ENCODE measurements at places on chromosomes 6 and 20. TPM values are rescaled to one million over a fixed set of nuclear protein-coding genes. Genes with fewer than 3 reads are reported as not detected.

GRCh38 chr6:127177923-127178231 lies 59.4 kb downstream of the RSPO3 start:
- H3K36me3 ChIP-seq: no peaks in the 10 kb centered on the region
- H3K4me1 ChIP-seq: no peaks in the 10 kb centered on the region
- no peak overlapping the region for H3K4me3 ChIP-seq
- H3K27ac ChIP-seq: no peak overlapping the region

GRCh38 chr6:23927935-23928334 lies 198.1 kb upstream of the NRSN1 start:
- H3K36me3 ChIP-seq: no peaks in the 10 kb centered on the region
- H3K4me3 ChIP-seq: no peak overlapping the region
- no peak overlapping the region for H3K27ac ChIP-seq

DNA sequence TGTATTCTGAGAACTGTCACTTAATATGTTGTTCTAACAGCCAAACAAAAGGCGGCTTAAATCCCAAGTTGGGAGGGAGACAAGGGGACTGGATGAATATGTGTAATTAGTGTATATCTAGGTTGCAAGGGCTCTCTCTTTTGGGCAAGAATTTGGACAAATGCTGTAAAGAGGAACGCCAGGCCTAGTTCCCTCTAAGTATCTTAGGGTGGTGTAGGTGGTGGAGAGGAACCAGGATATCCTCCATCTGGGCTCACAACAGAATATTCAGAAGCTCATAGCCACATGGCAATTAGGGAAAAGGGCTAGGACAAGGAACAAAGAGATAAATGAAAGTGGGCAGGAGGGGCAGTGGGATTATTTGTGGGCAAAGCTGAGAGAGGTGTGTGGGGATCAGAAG lies 149.5 kb downstream of the LRFN2 start:
- no peak overlapping the region for H3K4me3 ChIP-seq
- H3K4me1 ChIP-seq: peaks cover 9% of the 10 kb centered on the region
- no peak for DNase-seq
- H3K27me3 ChIP-seq: no peaks in the 10 kb centered on the region
- no peaks in the 10 kb centered on the region for H3K36me3 ChIP-seq

- no peak overlapping the region for H3K27ac ChIP-seq
- DNase-seq: no peak
- H3K27me3 ChIP-seq: no peaks in the 10 kb centered on the region
- H3K4me3 ChIP-seq: no peak overlapping the region
- no peaks in the 10 kb centered on the region for H3K4me1 ChIP-seq
- no peaks in the 10 kb centered on the region for H3K36me3 ChIP-seq
Measured at GRCh38 chr20:38243709-38244020, 16.9 kb downstream of the KIAA1755 start.

DNA sequence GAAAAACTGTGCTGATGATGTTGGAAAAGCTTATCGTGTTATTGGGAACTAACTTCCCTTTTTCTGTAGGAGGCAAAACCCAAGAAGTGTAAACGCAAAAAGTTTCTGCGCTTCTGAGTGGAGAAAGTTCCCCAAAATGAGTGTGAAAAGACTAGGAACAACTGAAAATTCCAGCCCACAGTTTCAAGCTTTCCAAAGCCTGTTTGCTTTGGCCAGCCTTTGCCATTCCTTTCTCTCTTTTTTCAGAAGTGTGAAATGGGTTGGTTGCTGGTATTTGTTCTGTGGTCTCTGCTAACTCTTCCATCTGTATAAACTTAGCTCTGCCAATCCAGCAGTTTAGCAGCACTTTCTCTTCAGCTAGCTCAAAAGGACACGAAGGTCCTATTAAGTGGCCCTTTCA lies 491.3 kb downstream of the MAFB start:
- peaks cover 13% of the 10 kb centered on the region for H3K4me1 ChIP-seq
- no peak for DNase-seq
- H3K27ac ChIP-seq: no peak overlapping the region
- H3K27me3 ChIP-seq: no peaks in the 10 kb centered on the region
- no peak overlapping the region for H3K4me3 ChIP-seq

GRCh38 chr6:96795481-96795880 lies 41.8 kb downstream of the GPR63 start:
- H3K36me3 ChIP-seq: no peaks in the 10 kb centered on the region
- H3K27ac ChIP-seq: peak overlapping the region; percentile 74
- peak; percentile 54 for DNase-seq
- no peak overlapping the region for H3K4me3 ChIP-seq
- no peaks in the 10 kb centered on the region for H3K27me3 ChIP-seq
- peaks cover 19% of the 10 kb centered on the region for H3K4me1 ChIP-seq

DNA sequence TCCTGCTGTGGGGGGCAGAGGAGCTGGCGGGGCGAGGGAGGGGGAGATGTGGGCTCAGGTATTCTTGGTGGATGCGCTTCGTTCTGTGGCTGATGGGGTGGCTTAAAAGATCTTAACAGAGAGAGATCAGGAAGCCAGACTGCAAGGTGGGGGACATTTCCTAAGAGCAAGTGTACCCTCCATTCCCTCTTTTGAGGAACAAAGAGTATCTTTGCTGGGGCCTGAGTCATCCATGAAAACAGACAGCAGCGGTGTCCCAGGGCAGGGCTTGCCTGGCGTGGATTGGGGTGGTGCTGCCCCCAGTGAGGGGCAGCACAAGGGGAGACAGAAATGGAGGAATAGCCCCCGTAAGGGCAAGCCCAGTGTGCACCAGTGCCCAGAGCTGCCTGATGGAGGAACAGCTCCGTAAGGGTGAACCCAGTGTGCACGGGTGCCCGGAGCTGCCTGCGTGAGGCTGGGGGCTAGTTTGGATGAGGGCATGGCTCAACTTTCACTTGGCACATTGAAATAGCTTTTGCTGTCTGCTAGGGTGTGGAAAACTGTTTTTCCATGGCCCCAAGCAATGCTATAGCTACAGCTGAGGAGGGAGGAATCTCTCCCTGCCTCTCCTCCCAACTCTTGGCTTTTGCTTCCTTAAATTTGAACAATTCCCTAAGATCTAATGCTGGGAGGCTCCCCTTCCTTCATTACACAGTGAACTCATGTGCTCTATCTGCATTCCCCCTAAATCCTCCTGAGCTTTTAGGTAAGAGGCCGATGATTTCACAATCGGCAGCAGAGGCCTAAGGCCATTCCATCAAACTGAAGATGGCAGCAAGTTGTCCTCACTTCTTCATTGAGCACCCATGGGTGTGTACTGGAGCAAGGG lies 12.9 kb downstream of the MAPK13 start:
- no peak overlapping the region for H3K27ac ChIP-seq
- H3K4me3 ChIP-seq: no peak overlapping the region
- no peaks in the 10 kb centered on the region for H3K27me3 ChIP-seq

GRCh38 chr6:7237653-7238188 lies 75.3 kb downstream of the SSR1 start:
- DNase-seq: no peak
- peaks cover 12% of the 10 kb centered on the region for H3K4me1 ChIP-seq
- no peak overlapping the region for H3K4me3 ChIP-seq
- no peaks in the 10 kb centered on the region for H3K36me3 ChIP-seq

DNA sequence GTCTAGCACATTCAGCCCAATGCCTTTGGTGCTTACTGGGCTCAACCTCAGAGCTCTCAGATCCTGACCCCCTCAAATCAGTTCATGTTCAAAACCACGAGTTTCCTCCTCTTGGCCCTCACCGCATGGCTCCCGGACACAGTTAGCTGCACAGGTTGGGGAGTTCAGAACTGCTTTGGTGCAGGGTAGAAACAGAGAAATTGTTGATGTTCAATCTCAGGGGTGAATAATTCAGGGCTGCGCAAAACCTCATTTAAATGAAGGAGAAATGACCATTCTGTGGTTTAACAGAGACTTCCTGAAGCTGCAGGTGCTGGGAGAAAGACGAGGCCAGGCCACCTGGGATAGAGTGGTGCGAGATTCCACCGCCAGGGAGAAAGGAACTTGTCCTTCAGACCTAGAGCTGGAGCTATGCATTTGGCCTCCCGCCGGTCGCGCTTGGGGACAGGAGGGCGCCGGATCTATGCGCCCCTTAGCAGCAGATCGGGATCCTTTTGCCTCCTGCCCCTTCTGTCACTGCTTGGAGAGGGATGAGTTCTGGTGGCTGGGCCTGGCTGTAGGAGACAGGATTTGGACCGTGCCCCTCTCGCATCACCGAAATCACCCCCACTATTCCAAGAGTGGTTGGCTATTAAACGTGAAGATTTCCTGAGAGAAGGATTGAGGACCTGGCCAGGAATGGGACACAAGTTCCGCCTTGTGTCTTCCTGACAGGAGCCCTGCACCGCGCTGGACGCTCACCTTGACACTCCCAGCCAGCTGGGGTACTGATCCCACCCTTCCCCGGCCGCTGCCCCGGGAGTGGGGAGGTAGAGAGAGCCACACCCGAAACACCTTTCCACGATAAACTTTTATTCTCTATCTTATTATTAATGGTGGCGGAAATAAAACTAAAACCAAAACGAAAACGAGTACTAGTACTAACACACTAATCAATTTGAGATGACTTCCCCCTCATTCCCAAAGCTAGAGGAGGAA lies 767 bp upstream of the PAX1 start:
- H3K4me3 ChIP-seq: no peak overlapping the region
- peaks cover 8% of the 10 kb centered on the region for H3K4me1 ChIP-seq
- H3K27ac ChIP-seq: no peak overlapping the region
- peak; percentile 35 for DNase-seq
- peaks cover 100% of the 10 kb centered on the region for H3K27me3 ChIP-seq
- H3K36me3 ChIP-seq: no peaks in the 10 kb centered on the region

GRCh38 chr20:35768731-35769664 lies 2.8 kb upstream of the PHF20 start:
- no peaks in the 10 kb centered on the region for H3K36me3 ChIP-seq
- peaks cover 16% of the 10 kb centered on the region for H3K4me1 ChIP-seq
- DNase-seq: peak; percentile 79
- no peak overlapping the region for H3K4me3 ChIP-seq

GRCh38 chr6:166541876-166542579 lies 44.5 kb downstream of the RAMACL start:
- H3K36me3 ChIP-seq: no peaks in the 10 kb centered on the region
- H3K27ac ChIP-seq: no peak overlapping the region
- H3K4me1 ChIP-seq: no peaks in the 10 kb centered on the region
- no peaks in the 10 kb centered on the region for H3K27me3 ChIP-seq
- H3K4me3 ChIP-seq: no peak overlapping the region

GRCh38 chr20:58942549-58942948 lies 38.5 kb upstream of the NELFCD start:
- no peaks in the 10 kb centered on the region for H3K36me3 ChIP-seq
- H3K4me3 ChIP-seq: no peak overlapping the region
- no peak for DNase-seq
- H3K27me3 ChIP-seq: no peaks in the 10 kb centered on the region
- no peaks in the 10 kb centered on the region for H3K4me1 ChIP-seq
- H3K27ac ChIP-seq: no peak overlapping the region

GRCh38 chr20:4775322-4776078 lies 53.8 kb downstream of the PRND start:
- H3K4me3 ChIP-seq: no peak overlapping the region
- H3K27me3 ChIP-seq: no peaks in the 10 kb centered on the region
- H3K27ac ChIP-seq: no peak overlapping the region
- no peaks in the 10 kb centered on the region for H3K4me1 ChIP-seq
- no peaks in the 10 kb centered on the region for H3K36me3 ChIP-seq
- DNase-seq: no peak

DNA sequence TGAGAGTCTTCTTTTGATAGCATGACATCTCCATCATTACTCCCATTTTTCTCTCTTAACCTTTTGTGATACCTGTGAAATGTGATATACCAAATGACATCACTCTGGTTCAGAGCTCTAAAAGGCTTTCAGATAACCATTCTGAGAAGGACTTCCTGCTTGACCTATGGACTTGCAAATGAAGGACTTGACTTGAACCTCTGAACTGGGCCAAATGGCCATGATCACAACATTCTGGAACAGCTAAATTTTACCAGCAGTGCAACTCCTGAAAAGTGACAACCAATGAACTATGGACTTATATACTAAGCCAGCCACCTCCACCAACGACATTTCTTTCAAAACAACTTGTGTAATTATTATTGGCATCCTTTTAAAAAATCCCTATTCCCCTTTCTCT lies 1085.8 kb upstream of the CITED2 start:
- H3K27ac ChIP-seq: no peak overlapping the region
- no peaks in the 10 kb centered on the region for H3K36me3 ChIP-seq
- H3K4me1 ChIP-seq: peaks cover 3% of the 10 kb centered on the region
- no peak overlapping the region for H3K4me3 ChIP-seq
- no peak for DNase-seq
- no peaks in the 10 kb centered on the region for H3K27me3 ChIP-seq

DNA sequence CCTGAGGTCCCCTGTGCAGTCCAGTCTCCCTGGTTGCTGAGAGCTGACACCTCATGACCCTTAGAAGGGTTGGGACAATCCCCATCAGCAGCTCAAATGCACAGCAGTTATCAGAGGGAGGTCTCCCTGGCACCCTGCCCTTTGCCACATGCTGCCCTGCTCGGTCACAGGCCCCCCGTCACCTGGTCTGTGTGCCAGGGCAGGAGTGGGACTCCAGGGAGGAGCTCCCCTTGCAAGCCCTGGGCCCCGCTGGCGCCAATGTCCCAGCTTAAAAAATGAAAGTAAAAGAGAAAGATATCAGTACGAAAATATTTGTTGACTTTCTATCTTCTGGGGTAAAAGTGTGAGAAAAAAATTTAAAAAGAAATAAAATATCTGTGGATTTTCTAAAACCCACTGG lies 68.1 kb upstream of the SLC22A16 start:
- DNase-seq: no peak
- no peak overlapping the region for H3K4me3 ChIP-seq
- no peak overlapping the region for H3K27ac ChIP-seq
- H3K4me1 ChIP-seq: no peaks in the 10 kb centered on the region
- no peaks in the 10 kb centered on the region for H3K27me3 ChIP-seq
- no peaks in the 10 kb centered on the region for H3K36me3 ChIP-seq

- H3K4me1 ChIP-seq: no peaks in the 10 kb centered on the region
- no peaks in the 10 kb centered on the region for H3K27me3 ChIP-seq
- H3K4me3 ChIP-seq: no peak overlapping the region
- H3K27ac ChIP-seq: no peak overlapping the region
- no peak for DNase-seq
Measured at GRCh38 chr20:18009116-18009515, 40.3 kb downstream of the MGME1 start.

- H3K4me1 ChIP-seq: peaks cover 6% of the 10 kb centered on the region
- no peak for DNase-seq
- H3K27ac ChIP-seq: no peak overlapping the region
- no peak overlapping the region for H3K4me3 ChIP-seq
Measured at GRCh38 chr20:44219170-44219730, 8.7 kb upstream of the OSER1 start.

- H3K4me1 ChIP-seq: peaks cover 22% of the 10 kb centered on the region
- H3K27me3 ChIP-seq: no peaks in the 10 kb centered on the region
- peak overlapping the region; percentile 94 for H3K4me3 ChIP-seq
Measured at GRCh38 chr6:41921712-41921998, 356 bp downstream of the BYSL start.

Gene ACTL10
- 0.19 TPM for total RNA-seq

Gene TTK
- 139 TPM for total RNA-seq

Gene SLC13A3
- 4.5 TPM for total RNA-seq

Gene NT5E
- not detected for total RNA-seq

Gene RNF182
- total RNA-seq: 15.3 TPM

Gene CNBD2
- total RNA-seq: 6.1 TPM

Gene TUBB1
- total RNA-seq: not detected

Gene GGTLC1
- total RNA-seq: not detected

Gene TLDC2
- 3.8 TPM for total RNA-seq

Gene CD109
- total RNA-seq: 1.2 TPM

Gene FERMT1
- total RNA-seq: 1.3 TPM

Gene TFAP2C
- total RNA-seq: 0.60 TPM

Gene CDH4
- total RNA-seq: 6.5 TPM

All from neural progenitor cell (in vitro differentiated cells).